Astrocyte (in vitro differentiated cells and primary cell): ENCODE measurements at places on chromosomes 6 and 20.
A peak's percentile ranks its signal among the peaks of the same experiment; 100 is the strongest.

DNA sequence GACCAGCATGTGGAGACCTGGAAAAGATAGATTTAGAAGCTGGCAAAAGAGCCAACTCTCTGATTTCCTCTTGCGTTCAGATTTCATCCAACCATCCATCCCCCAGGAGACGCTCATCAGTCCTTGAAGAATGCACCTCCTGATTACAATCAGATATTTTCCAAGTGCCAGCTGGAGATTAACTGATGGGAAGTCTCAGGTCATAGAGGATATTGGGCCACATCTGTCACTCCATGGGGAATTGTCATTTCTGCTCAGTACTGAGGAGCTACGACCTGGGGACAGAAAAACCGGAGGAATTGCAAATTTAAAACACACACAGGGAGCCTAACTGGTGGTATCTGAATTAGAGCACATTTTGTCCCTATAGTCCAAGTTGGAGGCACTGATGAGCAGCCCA lies 496.2 kb upstream of the SULF2 start:
- no peak for DNase-seq

- peak; percentile 28 for DNase-seq
Measured at GRCh38 chr6:167760979-167761793, 65.5 kb upstream of the AFDN start.

GRCh38 chr20:59125836-59126235 lies 37.8 kb upstream of the ZNF831 start:
- DNase-seq = no peak

DNA sequence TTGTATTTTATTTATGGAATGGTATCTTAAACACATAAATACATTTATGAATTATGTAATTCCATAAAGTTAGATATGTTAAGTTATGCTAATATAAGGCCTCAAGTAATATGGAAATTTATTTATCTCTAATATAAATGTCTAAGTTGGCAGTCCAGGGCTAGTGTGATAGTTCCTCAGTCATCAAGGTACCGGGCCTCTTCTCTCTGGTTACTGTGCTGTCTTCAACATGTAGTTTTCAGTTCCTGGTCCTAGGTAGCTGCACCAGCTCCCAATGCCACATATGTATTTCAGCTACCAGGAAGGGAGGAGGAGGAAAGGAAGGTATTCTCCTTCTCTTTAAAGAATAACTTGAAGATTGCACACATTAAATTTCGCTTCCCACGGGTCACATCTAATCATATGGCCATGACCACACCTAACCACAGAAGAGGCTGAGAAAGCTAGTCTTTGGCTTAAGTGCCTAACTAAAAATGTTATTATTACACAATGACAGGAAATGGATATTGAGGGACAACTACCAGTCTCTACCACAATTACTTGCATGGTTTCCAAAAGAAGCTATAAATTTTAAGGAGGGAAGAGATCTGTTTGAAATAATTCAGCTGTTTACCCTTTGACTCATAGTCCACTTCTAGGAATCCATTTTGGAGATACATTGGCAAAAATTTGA lies 68.6 kb downstream of the BCKDHB start:
- DNase-seq = peak; percentile 70

DNA sequence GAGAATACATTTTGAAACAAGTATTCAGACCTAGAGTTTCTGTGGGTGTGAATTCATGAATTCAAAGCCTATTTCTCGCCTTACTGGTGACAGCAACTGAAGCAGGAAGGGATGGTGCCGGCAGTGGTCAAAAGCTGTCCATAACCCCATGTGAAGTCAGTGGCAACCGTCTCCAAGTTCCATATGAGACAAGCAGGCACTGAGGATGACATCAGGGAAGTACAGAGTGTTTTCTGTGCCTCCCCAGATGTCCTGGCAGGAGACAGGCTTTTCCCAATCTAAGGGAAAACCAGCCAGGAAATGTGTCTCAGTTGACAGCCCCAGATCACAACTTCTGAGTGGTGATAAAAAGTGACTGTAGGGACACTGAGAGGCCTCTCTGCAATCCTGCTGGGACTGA lies 66.6 kb downstream of the HIVEP2 start:
- no peak for DNase-seq

DNA sequence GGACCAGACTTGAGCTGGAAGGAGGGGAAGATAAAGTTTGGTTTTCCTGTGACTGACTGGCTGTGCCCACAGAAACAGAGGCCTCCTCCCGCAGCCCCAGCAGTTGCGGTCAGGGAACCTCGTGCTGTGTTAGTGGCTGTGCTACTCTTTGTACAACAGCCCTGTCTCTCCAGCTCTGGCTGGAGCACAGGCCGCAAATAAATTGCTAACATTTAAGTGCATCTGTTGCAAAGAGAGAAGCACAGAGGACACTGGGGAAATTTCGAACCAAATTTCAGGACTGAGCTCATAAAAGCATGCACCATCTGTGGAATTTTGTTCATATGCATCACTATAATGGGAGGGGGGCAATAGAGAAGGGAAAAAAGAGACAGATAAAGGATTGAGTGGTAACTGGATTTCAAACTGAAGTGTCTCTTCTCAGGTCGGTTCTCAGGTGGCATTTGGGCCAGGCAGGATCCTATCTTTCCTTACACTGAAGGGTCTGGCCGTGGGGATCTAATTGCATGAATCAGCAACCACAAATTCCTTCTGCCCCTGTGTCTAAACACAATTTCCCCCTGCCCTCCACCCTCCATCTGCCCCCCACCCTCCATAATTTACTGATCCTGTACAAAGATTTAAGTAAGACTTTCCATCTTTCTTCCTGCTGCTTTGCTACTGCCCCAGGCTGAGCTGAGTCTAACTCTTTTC lies 88.9 kb upstream of the ATXN1 start:
- DNase-seq = peak; percentile 42

DNA sequence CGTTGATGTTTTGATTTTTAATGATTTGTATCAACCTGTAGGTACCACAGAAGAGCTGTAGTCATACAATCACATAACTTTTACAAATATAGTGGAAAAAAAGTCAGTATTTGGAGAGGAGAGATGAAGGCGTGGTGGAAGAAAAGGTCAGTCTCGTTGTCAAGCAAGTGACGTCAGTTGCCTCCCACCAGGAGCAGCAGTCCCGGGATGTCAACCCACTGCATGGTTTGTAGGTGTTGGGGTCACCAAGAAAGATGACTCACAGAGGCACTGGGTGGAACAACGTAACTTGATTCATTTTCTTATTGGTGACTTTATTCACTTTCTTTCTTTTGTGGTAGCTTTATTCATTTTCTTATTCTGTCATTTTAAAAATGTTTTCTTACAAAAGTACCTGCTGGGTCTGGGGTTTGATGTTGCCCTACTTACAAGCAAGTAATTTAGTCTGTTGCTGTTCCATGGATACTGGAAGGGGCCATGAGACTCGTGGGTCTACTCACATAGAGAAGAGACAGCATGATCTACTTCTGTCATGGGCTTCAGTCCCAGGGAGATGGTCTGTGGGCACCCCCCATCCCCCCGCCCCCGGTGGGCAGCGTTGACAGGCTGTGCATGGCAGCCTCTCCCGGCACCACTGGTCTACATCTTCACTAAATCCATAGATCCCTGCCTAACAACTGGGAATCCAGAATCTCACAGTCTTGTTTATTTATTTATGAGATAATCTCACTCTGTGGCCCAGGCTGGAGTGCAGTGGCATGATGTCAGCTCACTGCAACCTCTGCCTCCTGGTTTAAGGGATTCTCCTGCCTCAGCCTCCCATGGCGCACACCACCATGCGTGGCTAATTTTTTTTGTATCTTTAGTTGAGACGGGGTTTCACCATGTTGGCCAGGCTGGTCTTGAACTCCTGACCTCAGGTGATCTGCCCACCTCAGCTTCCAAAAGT lies 36.4 kb upstream of the SYNJ2 start:
- DNase-seq = peak; percentile 72

DNA sequence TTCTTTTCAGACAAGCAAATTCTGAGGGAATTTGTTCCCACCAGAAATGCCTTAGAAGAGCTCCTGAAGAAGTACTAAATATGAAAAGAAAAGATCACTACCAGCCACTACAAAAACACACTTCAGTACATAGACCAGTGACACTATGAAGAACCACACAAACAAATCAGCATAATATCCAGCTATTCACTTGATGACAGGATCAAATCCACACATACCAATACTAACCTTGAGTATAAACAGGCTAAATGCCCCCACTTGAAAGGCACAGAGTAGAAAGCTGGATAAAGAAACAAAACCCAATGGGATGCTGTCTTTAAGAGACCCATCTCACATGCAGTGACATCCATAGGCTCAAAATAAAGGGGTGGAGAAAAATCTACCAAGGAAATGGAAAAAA lies 43.3 kb downstream of the CENPW start:
- DNase-seq = no peak

DNA sequence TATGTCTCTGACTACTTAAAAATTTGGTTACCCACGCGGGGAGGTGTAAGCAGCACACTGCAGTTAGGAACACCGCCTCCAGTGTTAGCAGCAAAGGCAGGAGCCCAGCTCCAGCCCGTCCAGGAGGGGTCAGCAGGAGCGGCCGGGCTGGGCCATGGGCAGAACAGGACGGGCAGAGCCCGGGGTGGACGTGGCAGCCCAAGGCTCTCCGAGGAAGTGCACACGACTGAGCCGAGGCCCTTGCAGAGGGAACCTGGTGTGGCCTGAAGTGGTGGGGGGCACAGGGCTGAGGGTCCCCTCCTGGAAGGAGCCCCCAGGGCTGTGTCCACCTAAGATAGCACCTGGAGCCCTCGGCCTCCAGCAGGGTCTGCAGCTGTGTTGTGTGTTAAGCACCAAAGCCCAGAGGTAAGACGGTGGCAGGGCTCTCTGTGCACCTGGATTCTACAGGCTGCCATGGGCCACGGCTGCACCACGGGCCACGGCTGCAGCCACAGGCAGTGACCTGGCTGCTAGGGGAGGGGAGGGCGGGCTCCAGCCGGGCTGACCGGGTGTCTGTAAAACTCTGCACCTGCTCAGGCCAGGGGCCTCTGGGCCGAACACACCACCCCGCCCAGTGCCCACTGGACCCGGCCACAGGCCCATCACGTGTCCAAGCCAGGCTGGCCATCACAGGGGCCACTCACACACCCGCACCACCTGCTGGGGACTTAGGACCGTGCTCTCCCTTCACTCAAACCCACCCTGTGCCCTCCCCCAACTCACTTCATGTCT lies 6.6 kb downstream of the SLC2A4RG start:
- no peak for DNase-seq

DNA sequence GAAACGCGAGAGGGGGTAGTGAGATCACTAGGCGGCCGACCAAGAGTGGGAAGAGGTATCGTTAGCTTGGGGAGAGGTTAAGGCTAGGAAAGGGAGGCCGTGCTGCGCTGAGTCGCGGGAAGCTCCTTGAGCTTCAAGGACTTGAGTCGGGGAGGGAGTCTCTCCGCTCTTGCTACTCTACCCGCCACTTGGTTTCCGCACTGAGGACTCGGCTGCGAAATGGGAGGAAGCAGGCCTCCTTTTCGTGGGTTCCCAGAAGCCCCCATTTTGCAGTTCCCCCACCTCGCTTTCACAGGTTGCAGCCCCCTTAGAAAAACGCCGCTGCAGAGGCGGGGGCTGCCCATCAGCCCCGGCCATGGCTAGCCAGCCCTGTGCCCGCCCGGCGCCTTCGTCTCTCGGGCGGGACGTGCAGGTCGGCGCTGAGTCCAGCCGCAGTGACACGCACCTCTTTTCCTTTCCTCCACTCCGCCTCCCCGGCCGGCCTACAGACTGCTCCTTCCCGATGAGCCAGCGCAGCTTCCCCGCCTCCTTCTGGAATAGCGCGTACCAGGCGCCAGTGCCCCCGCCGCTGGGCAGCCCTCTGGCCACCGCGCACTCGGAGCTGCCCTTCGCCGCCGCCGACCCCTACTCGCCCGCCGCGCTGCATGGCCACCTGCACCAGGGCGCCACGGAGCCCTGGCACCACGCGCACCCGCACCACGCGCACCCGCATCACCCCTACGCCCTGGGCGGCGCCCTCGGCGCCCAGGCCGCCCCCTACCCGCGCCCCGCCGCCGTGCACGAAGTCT lies 4.9 kb downstream of the VGLL2 start:
- no peak for DNase-seq
